ENCODE measurements at places on chromosomes 4 and X. TPM values are rescaled to one million over a fixed set of nuclear protein-coding genes. Genes with fewer than 3 reads are reported as not detected.

- DNase-seq, result no peak
Observed at GRCh38 chr4:109275066-109275745, 27.3 kb downstream of the COL25A1 start.

GRCh38 chrX:151488677-151489076, 74.8 kb upstream of the PASD1 start:
- no peak for DNase-seq

Gene USP17L13
- not detected for total RNA-seq

DNA sequence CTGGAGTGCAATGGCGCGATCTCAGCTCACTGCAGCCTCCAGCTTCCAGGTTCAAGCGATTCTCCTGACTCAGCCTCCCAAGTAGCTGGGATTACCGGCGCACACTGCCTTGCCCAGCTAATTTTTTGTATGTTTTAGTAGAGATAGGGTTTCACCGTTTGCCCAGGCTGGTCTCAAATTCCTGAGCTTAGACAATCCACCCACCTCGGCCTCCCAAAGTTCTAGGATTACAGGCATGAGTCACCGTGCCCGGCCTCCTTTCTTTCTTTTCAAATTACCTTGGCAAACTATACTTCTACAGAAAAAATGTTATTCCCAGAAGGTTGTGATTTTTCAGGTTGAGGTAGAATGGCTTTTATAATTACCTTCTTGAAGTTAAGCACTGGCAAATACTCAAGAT, 321.9 kb upstream of the PRPS2 start:
- no peak for DNase-seq

GRCh38 chr4:8898419-8898818, 26.8 kb upstream of the HMX1 start:
- no peak for DNase-seq

Gene FAM149A
- total RNA-seq, result 11.3 TPM

GRCh38 chr4:17771284-17771908, 10.0 kb downstream of the FAM184B start:
- no peak for DNase-seq

Gene SH3BP2
- total RNA-seq, result 47.3 TPM

GRCh38 chrX:125654501-125654900, 334.8 kb downstream of the TEX13C start:
- DNase-seq, result no peak

GRCh38 chr4:5976921-5977320, 41.3 kb downstream of the C4orf50 start:
- no peak for DNase-seq
